ENCODE measurements at places on chromosomes 5 and 9.

GRCh38 chr9:18036422-18037187 is 437.3 kb upstream of the ADAMTSL1 start:
- no peak for DNase-seq

GRCh38 chr5:133406208-133406976 is 205.9 kb downstream of the FSTL4 start:
- DNase-seq, result no peak

DNA sequence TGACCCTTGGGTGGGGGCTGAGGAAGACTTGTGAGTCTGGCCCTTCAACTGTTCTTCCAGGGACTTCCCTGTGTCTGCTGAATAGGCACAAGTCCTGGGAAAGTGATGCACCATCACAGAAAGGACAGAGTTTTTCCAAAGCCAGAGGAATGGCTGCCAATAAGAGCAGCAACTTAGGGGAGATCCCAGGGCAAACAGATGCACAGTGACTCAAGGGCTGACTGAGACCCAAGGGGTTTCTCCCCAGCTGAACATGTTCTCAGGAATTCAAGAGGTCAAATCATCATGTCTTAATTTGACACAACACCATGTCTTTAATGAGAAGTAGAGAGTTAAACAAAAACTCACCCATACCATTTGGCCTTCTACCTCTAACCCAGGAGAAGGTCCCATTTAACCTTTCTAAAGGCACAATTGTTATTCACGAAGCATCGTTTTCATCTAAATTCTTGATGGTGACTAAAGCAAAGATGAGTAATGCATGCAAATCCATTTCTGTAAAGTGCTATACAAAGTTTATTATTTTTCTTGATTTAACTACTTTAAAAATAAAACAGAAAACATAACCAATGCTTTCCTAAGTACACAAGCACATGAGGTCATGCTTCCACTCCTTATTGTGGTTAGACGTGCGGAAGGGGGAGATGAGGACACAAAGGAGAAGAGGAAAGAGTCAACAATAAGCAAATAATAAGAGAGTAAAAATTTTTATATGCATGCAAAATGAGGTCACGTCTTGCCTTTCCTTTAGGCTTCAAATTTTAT is 324.1 kb downstream of the PLK2 start:
- no peak for DNase-seq

DNA sequence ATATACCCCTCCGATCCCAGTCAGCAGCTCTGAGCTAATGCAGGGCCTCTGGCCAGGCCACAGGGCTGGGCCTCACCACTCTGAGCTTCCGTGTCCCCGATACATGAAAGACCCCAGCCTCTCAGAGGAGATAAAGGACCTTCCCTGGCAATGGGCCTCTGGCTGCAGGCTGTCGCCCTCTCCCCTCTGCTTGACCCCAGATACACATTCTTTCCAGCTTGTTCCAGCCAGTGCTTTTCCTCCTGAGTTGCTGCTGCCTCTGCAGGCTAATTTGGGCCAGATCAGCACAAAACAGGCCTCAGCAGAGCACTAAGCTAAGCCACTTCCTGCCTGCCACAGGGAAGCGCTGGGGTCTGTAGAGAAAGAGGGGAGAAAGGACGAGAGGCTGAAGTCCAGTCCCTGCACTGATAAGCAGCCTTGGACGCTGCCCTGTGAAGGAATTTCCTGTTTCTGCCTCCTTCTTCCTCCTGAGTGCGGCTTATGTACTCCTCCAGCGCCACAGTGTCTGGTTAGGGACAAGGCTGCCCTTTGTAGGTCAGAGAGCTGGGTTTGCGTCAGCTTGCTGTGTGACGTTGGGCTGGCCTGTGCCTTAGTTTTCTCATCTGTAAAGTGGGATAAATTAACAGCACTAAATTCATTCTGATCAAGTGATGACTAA is 73.0 kb upstream of the IL17B start:
- no peak for DNase-seq

GRCh38 chr5:31157720-31158119 is 35.8 kb upstream of the CDH6 start:
- DNase-seq, result no peak

- no peak for DNase-seq
Observed at GRCh38 chr9:112179816-112180215, 4.7 kb upstream of the SUSD1 start.

GRCh38 chr9:100865111-100865510 is 163.4 kb upstream of the PLPPR1 start:
- DNase-seq, result no peak

DNA sequence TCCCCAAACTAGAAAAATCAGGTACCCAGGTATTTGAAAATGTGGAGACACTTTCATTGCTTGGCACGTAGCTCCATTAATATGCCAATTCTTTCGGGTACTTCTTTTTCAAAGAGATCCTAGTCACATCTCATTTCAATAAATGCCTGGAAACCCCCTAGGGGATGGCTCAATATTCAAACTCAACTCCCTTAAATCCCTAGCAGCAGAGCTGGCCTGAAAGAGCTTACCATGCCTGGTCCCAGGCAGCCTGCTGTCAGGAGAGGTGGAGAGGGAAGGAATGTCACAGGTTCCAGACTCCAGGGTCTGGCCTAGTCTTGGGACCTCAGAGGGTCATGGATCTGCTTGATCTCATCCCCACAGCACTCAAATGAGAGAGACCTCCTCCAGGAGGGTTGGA is 187.1 kb downstream of the SPOCK1 start:
- no peak for DNase-seq

DNA sequence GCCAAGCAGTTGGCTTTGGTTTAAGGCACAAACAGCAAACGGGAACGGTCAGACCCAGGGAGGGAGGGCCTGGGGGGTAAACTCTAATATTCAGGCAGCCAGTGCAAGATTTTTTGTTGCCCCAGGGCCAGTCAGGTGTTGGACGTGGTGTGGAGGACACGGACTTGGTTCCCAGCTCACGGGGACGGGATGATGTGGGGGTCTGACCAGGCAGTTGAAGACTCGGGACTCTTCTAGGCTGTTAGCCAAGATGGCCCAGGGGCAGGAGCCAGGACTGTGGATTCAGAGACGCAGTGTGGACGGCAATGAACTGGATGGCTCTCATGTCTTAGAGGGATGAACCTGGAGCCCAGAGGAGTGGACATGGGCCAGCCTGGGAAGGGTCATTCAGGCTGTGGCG is 169.2 kb downstream of the C9orf50 start:
- DNase-seq, result no peak

DNA sequence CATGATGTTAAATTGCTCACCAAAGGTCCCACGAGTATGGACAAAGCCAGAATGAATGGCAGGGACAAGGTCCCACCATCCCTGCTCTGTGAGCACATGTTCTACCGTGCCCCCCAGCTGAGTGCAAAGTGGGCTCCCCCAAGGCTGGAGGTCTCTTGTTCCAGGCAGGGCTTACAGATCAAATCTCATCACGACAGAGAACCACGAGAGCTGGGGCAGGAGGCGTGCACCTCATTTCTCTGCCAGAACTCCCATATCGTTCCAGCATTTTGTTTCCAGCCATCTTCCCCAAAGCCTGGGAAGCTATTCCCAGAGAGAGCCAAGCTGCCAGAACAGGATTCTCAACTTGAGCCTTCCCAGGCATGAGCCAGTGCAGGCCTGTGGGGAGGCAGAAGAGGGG is 108.5 kb downstream of the ZNF354C start:
- DNase-seq, result no peak

DNA sequence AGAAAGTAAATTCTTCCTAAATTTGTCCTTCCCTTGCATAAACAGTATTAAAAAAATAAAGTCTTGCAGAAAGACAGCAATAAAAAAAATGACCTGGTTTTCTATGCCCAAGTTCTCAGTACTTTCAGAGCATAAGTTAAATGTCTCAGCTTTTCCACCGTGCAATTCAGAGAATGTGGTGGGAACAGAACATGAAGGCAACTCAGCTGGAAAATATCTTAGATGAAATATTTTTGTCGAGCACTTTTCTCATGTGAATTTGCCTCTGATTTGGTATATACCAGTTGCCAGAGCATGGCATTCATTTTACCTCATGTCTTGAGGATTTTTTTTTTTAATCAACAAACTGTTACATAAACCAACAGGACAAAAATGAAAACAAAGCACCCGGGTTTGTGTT is 176.1 kb downstream of the CETN3 start:
- DNase-seq, result no peak

GRCh38 chr5:151097820-151098767 is 17.3 kb upstream of the TNIP1 start:
- DNase-seq, result peak; percentile 87

DNA sequence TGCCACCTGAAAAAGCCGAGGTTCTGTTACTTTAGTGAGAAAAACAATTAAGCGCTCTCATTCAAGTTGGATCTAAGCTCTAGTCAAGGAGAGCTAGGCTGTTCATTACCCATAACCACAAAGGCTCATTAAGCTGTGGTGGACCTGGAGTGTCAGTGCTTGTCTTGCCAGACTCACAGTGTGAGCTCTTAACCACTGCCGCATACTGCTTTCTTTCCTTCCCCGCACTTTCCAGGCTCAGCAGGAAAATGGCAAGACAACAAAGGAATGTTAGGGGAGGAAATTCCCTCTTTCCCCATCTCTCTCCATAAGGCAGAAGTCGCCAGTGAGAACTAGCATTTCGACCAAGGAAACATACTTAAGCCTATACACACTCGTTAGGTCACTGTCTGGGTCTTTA is 467.3 kb downstream of the ENC1 start:
- no peak for DNase-seq

DNA sequence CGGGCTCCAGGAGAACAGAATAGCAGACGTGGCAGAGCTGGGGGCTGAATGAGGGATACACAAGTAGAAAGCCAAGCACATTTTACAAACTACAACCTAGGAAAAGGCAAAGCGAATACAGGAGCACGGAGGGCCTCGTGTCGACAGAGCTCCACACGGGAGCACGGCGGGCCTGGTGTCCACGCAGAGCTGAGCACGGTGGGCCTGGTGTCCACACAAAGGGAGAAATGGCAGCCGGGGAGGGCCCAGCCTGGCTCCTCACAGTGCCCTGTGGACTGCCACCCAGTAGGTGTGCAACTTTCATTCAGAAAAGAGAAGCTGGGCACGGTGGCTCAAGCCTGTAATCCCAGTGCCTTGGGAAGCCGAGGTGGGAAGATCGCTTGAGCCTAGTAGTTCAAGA is 3.4 kb upstream of the INPP5E start:
- no peak for DNase-seq

DNA sequence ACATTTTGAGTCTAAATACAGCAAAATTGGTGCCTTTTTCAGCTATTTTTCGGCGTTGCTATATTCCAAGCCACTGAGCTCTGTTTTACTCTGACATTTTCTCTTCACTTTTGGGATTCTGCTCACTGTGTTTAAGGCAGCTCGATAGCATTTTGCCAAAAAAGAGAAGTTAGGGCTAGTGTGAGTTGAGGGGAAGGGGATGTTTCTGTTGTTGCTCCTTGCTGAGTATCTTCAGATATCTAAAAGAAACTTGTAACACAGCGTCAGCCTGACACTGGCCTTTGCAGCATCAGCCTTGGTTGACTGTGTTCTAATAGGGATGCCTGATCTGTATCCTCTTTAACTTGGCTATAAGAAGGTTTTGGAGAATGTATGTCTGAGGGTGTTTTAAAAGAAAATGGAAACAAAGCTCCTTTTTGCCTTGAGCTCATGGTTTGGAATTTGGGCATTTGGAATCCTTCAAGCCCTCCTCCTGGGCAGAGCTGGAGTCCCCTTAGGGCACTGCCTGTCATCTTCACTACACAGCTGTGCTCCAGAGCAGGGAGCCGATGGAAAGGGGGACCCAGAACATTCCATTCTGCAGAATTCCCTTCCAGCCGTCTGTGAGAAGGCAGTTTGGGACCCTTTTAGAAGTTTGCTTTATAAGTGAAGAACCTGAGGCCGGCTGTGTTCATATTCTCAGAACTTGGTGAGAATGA is 63.0 kb downstream of the EXOSC2 start:
- no peak for DNase-seq

DNA sequence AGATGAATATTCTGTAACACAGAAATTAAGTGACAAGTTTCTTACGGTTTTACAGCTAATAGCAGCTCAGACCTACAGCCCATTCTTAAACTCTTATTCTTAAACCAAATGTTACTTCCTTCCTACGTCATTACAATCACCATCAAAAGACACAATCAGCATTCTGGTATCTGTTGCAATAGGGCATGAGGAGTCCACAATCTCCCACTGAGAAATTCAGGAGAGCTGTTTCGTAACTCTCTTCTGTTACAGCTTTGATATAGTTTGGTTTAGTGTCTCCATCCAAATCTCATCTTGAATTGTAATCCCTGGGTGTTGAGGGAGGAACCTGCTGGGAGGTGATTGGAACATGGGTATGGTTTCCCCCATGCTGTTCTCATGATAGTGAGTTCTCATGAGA is 163.4 kb downstream of the GAS1 start:
- no peak for DNase-seq

- no peak for DNase-seq
Observed at GRCh38 chr5:57601996-57602395, 119.4 kb upstream of the ACTBL2 start.

GRCh38 chr9:137432687-137433348 is 8.3 kb downstream of the ENTPD8 start:
- no peak for DNase-seq

GRCh38 chr5:125348221-125348692 is 601.8 kb upstream of the ZNF608 start:
- DNase-seq, result no peak

GRCh38 chr5:78547183-78547582 is 101.4 kb downstream of the LHFPL2 start:
- no peak for DNase-seq

- no peak for DNase-seq
Observed at GRCh38 chr9:105027084-105027483, 99.1 kb upstream of the ABCA1 start.

DNA sequence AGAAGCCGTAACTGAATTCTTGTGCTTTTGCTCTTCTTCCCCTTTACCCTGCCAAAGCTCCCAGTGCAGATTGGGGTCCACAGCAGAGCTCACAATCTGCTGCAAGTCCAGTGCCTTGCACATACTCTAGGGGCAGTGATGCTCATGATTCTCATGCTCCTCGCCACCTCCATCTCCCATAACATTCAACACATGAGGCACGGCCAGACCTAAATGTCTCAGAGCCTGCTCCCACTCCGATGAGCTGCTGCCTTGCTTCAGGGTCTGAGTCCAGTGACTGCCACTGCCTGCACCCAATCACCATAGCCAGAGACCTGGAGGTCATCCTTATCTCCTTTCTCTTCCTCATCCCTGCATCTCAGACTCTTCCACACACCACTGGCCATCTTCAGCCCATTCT is 10.5 kb downstream of the CSF1R start:
- DNase-seq, result peak; percentile 4

DNA sequence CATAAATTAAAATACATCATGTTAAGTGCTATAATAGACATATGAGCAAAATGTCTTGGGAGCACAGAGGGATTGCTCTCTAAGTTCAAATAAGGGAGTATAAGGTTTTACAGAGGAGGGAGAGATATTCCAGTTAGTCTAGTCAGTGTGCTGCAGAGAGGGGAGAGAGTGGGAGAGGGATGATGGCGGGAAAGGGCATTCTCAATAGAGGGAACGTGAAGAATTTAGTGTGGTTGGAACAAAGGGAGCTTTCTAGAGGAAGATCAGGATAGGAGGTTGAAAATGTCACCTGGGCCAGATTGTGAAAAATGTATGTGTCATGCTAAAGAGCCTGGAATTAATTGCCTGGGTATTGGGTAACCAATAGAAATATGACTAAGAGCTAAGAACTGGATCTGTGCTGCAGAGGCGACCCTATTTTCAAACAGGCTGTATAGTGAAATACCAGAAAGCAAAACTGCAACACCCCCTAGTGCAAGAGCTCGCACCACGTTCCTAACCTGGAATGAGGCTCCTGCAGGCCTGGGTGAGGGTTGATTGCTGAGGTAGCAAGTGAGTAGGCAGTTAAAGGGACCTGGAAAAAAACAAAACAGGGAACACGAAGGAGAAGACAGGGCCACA is 791.8 kb upstream of the C9orf72 start:
- DNase-seq, result no peak

- DNase-seq, result no peak
Observed at GRCh38 chr5:121174351-121174750, 677.3 kb upstream of the FTMT start.

Data from CD8-positive, alpha-beta T cell (primary cell).